T-helper 2 cell treated with Interferon-gamma antibody and Interleukin-4, amounts not matched to agents 5 μg/mL and 100 μg/mL, for 36 hours (primary cell): ENCODE measurements at places on chromosomes 5 and 9.

DNA sequence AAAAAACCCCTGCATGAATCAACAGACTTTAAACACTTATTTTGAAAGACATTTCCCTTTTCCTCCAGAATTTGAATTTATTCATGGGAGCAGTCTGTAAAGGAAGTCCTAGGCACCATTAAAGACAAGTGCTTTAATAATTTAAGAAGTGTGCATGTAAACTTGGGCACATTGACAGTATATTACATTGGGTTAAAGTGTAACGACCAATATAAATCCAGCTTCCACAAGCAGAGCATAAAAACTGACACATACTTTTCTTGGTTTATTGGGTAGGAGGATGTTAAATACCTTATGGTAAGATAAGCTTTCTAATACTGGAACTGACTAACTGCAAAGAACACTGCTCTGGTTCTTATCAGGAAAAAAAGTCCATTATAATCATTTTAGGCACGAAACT lies 1.2 kb upstream of the ENTREP1 start:
- DNase-seq = no peak

- no peak for DNase-seq
Observed at GRCh38 chr5:56729488-56729887, 85.9 kb upstream of the MAP3K1 start.

DNA sequence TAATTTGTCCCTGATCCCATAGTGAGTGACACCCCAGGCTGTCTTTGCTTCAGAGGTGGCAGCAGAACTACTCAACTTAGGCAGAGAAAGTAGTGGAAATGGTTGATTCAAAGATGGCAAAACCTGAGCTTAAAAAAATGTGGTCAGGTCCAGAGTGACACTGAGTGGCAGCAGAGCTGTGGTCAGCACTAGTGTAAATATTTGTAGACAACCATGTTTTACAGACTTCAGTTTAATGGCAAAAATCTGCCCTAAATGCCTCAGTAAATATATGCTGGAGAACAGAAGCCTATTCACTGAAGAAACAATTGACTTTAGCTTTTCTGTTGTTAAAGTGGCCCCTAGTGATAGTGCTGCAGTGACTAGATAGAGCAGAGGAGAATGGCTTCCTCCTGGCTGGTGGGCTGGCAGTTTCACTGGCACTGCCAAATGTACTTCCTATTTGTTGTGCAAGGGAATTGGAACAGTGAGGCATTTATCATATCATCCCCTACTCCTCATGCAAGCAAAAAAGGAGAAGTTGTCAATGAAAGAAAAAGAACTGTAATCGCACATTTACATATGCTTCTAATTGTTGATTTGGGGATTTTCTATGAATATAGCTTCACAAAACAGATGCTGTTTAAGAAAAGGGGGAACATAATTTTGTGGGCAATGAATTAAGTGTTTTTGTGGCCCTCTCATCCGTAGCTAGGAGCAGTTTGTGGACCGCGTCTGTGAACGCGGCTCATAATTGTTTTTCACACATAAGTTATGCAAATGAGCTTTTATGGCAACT lies 12.0 kb downstream of the PBX3 start:
- no peak for DNase-seq

- peak; percentile 19 for DNase-seq
Observed at GRCh38 chr9:71796100-71796767, 27.9 kb upstream of the CEMIP2 start.

DNA sequence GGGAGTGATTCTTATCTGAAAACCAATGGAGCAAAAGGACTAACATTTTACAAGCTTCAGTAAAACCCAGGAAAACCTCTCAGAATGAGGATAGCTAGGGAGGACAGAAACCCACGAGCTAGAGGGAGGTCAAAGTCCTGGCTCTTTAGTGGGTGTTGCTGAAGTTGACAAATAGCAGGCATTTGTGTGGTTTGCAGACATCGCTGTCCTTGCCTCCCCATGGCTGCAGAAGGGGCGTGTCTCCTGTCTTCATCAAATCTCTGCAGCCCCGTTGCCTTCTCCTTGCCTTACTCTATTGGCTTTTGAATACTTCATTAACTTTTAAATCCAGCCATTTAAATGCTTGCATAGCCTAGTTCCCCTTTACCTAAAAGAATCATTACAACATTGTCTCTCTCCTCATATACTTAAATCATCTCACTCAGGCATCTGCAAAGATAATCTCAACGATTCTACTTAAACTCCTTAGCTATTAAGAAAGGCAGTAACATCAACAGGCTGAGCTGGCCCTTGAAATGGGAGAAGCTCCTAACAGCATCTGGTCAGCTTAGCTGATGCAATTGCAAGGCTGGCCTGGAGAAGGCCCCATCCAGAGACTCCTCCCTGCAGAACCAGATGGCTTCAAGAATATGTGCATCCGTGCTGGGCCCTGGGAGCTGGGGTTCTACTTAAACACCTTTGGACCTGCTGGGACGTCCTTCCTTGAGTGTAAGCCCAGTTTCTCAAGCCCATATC lies 152.8 kb upstream of the TAS2R1 start:
- DNase-seq = no peak

GRCh38 chr9:134240361-134240760 lies 76.0 kb upstream of the RNU6ATAC start:
- DNase-seq = no peak

DNA sequence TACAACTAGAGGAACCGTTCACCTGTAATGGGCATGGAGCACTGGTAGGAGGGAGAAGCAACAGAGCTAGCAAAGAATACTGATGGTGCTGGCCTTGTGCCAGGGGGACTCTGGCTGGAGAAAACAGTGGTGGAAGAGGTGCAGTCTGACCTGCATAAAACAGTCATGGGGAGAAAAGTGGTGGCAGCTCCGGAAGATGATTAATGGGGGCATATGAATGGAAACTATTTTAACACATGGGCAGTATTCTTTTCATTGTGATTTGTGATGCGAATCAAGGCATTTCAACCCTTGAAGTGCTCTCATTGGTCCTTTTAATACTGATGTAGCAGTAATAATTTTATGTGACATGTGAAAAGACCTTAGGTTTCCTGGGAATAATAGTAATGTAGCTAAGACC lies 219.6 kb downstream of the ADAMTS6 start:
- DNase-seq = no peak

GRCh38 chr5:2017540-2018389 lies 135.0 kb upstream of the IRX4 start:
- no peak for DNase-seq

- DNase-seq = no peak
Observed at GRCh38 chr9:83065233-83065632, 2.3 kb upstream of the RASEF start.

DNA sequence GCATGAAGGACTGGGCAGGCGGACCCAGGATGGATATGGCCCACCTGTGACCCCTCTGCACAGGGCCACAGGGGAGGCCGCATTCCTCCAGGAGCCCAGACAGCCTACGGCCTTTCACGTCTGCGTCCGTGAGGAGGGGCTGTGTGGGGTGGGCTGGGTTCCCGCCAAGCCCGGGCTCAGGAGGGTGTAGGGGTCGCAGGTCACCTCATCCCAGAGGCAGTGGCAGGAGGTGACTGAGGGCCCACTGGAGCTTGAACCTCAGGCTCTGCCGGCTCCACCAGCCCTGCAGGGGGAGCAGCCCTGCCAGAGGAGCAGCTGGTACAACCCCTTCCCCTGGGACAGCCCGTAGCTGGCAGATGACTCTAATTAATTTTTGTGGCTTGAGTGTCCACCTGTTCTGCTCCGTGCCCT lies 40.7 kb upstream of the CACNA1B start:
- no peak for DNase-seq
